Stimulated activated CD4-positive, alpha-beta T cell treated with anti-CD3 and anti-CD28 coated beads, Interleukin-15, amount 100 ng/mL, for 24 hours (primary cell): ENCODE measurements at places on chromosomes 12 and 14.

DNA sequence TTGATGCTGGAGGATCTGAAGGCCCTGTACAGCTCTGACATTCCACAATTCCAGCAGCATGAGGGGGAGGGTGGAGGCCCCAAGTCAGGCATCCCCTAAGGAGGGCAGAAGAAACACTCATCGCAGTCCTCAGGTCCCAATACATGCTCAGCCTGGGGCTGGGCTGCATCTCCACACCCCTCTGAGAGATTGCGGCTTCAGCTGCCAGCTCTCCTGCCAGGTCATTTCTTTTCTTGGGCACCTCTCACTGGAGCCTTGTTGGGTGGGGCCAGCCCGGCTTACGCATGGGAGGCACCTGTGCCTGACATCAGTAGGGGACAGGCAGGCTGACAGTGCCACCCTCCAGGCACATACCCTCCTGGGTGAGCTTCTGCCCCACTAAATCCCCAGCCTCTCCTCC lies 89.8 kb downstream of the DICER1 start:
- DNase-seq = no peak

DNA sequence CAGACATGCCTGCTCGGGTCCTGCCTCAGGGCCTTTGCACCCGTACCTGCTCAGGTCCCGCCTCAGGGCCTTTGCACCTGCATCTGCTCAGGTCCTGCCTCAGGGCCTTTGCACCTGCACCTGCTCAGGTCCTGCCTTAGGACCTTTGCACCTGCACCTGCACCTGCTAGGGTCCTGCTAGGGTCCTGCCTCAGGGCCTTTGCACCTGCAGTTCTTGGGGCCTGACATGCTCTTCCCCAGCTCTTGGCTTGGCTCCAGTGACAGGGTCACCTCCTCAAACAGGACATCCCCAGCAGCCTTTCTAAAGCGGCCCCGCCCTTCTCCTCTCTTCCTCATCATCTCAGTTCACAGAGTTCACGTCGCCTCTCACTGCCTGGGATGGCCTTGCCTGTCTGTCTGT lies 54.9 kb upstream of the NCOR2 start:
- DNase-seq = no peak

GRCh38 chr12:58528271-58528670 lies 392.0 kb downstream of the LRIG3 start:
- DNase-seq = no peak

- DNase-seq = no peak
Observed at GRCh38 chr12:122969676-122970075, 3.4 kb upstream of the ABCB9 start.

DNA sequence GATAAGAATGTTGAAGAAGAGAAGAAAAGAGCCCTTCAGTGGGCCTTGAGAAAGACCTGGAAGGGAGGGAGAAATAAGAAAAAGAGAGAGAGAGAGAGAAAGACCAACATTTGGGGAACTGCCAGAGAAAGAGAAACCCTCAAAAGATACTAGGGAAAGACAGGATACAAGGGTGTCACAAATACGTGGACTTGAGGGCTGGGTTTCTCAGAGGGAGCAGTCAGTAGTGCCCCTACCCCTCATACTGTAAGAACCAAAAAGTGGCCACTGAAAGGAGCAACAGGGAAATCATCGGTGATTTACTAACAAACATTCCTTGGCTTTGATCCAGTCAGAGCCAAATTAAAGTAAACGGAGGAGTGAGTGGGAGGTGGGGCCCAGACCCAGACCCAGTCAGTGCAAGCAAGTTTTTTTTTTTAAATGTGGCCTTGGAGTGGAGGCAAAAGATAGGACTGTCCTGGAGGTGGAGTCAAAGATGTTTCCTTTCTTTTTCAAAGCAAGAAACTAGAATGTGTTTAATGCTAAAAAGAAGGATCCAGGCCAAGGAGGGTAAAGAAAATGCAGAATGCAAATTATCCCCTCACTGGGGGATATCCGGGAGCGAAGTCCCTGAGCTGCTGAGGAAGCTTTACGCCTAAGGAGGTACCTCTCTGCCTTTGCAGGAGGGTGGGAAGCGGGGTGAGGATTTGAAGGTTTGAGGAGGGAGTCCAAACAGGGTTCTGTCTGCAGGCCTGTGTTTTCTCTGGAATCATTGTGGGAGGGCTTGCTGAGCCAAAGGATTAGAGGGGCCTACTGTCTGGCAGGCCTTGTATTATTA lies 143.5 kb upstream of the AMIGO2 start:
- no peak for DNase-seq

DNA sequence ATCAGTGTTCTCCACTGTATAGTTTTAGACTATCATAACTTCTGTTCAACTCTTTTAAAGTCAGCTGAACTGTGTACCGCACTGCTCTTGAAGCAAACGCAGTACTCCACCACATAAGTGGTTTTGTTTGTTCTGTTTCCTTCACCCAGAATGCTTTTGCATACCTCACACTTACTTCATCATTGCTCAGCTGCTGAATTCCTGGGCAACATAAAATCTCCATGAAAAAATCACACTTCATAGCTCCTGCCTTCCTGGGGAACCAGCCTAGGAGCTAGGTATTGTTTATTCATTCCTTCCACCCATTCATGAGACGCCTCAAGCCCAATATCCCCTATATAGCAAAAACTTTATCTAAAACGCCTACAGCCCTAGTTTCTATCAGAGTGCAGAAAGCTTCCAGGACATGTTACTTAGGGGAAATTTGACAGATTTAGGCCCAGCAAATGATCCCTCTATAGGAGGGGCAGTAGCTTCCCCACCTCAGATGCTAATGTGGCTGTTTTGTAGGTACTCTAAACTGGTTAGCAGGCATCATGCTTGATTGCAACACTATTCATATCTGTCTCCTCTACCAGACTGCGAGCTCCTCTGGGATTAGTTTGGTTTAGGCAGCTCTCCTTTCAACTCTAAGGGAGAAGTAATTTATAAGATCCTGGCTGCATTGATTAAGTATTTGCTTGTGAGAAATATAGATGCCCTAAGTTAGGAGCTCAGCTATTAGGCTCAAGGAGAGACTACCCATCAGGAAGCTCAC lies 44.5 kb downstream of the LRRC9 start:
- no peak for DNase-seq

DNA sequence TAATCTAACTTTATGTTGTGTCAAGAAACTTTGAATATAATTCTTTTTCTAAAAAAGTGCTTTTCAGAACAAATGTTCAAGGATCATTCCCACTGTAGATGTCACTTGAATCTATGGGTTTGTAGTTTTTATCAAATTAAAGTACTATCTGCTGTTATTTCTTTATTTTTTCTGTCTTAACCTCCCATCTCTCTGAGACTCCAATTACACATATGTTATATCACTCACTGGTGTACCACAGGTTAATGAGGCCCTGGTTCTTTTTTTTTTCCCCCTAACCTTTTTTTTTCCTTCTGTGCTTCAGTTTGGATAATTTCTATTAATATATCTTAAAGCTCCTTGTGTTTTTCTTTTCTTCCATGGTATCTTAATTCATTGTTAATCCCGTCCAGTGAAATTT lies 279.9 kb upstream of the RGS6 start:
- no peak for DNase-seq

GRCh38 chr14:44438936-44439335 lies 68.1 kb downstream of the FSCB start:
- DNase-seq = no peak

DNA sequence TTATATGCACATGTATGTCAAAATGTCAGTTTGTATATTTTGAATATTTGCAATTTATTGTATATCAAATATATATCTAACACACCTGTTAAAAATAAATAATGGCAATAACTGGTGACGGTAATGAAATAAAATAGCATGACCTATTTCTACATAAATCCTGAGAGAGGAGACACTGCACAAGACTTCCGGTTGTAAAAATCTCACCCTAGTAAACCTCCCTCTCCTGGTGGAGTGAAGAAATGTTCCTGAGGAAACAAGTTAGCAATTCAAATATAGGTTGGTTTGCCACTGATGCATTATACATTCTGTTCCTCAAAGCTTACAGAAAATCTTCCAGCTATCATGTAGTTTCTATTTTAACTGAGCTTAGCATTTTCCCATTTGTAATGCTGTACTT lies 166.1 kb upstream of the SYT10 start:
- DNase-seq = no peak

DNA sequence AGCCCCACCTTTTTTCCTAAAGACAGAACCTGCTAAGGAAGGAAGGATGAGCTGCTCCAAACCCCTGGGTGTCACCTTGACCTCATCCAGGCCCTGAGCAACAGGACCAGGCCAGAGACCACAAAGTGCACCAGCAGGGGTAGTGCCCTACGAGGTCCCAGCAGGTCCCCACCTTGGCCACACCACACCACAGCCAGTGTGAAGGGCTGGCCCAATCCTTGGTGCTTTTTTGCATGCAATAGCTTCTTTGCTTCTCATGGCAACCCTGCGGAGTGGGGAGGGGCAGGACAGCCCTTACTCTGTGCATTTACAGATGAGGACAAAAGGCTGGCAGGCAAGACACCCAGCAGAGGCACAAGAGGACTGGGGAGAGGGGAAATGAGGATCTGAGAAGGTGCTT lies 352.6 kb downstream of the BCL11B start:
- DNase-seq = no peak

GRCh38 chr14:75393794-75394193 lies 34.0 kb upstream of the JDP2 start:
- no peak for DNase-seq

GRCh38 chr12:120041386-120042231 lies 52.6 kb downstream of the BICDL1 start:
- DNase-seq = peak; percentile 27

DNA sequence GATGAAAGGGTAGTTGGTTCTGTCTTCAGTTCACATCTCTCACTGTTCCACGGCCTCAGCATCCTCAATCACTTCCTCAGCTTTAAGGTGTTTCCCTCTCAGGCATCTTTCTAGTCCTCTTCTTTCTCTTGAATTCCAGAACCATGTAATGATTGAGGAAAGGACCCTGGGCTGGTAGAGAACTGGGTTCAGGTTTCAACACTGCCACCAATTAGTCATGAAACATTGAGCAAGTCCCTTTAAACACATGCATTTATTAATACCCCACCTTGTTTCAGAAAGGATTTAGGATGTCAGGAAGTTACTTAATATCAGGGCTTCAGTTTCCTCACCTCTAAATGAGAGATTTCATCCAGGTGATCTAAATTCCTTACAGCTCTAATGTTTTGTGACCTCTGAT lies 7.2 kb downstream of the DMAC2L start:
- no peak for DNase-seq

DNA sequence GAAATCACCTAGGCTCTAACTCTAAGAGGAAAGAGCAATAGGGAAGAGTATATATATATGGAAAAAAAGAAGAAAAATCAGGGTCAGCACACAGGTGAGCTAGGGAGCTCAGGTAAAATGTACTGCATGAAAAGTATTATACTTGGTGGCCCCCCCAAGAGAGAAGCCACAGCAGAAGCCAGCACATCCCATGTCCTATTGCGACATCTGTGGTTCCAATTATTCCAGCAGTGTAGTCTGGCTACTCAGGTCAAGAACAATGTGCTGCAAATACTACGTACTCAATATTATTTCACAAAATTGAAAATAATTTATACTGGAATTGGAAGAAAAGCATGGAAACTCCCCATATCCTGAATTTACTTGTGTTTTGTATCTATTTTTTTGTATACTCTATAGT lies 85.5 kb downstream of the CEP83 start:
- no peak for DNase-seq

GRCh38 chr12:46391630-46392029 lies 19.1 kb upstream of the SLC38A2 start:
- no peak for DNase-seq

DNA sequence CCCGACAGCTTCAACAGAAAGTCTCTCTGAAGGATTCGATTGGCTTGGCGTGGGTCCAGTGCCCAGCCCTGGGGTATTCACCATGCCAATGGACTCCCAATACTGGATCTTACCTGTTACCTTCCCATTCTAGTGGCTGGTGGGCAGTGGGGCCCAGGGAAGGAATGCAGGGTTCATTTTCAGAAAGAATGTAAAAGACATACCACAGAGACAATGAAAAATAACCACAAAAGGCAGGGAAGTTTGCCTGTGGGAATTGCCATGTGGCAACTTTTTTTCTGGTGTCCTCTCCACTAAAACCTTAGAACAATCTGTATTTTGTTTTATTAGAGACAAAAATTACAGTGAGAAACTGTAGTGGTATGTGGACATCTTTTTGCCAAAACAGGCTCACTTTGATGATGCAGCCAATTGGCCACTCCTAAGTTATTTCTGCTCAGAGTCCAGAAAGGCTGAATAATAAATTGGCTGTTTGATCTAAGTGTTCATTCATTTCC lies 55.2 kb downstream of the PTGER2 start:
- no peak for DNase-seq
